Stimulated activated CD8-positive, alpha-beta memory T cell treated with anti-CD3 and anti-CD28 coated beads, Interleukin-4, amount 100 ng/mL, for 4 hours (primary cell): ENCODE measurements at places on chromosomes 12 and 14.

- DNase-seq = no peak
Measured at GRCh38 chr12:68733661-68734071, 12.3 kb upstream of the SLC35E3 start.

GRCh38 chr12:90188857-90189256 lies 480.2 kb upstream of the ATP2B1 start:
- no peak for DNase-seq

GRCh38 chr12:101819467-101819866 lies 11.3 kb downstream of the GNPTAB start:
- no peak for DNase-seq

- no peak for DNase-seq
Measured at GRCh38 chr12:25266497-25266896, 15.8 kb upstream of the KRAS start.

DNA sequence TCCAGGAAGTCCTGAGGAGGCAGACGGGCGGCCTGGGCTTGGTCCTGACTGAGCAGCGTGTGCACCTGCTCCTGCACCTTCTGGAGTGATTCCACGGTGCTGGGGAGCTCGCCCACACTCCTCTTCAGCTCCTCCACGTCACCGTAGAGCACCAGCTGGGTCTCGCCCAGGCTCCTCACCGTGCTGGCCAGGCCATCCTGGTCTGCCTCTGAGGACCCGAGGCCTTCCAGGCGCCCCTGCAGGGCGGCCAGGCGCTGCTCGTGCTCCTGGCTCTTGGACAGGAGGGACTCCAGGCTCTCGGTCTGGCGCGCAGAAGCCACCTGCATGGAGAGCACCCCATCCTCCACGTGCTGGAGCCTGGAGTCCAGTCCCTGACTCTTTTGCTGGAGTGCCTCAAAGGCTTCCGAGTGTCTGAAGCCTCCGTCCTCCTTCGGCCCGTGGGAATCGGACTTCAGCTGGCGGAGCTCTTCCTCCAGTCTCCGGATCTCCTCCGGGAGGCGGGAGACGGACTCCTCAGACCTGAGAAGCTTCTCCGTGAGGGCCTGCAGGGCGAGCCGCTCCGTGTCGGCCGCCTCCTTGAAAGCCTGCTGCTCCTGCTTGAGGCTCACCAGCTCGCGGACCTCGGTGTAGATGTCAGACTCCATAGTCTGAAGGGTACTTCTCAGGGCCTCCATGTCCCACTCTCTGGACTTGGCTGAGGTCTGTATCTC lies 8.4 kb downstream of the CKAP4 start:
- no peak for DNase-seq

GRCh38 chr12:29088611-29089219 lies 60.4 kb upstream of the FAR2 start:
- no peak for DNase-seq

- no peak for DNase-seq
Measured at GRCh38 chr12:27488479-27488878, 35.5 kb upstream of the PPFIBP1 start.

GRCh38 chr12:11307143-11307542 lies 3.1 kb downstream of the PRB4 start:
- no peak for DNase-seq

DNA sequence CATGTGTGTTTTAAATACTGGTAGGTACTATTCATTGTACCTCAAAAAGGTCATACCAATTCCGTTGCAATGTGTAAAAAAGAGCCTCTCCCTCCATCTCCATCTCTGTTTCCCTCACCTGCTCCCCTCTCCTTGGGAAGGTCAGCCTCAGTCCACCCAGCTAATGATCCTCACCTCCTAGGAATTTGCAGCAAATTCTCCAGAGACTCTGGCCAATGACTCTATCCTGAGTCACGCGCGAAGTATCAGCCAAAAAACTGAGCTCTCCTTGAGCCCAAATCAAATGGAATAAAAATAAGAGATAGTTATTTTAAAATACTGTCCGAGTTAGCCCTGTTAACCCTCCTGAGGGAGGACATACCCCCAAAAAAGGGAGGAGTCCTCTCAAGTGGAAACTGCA lies 148.4 kb downstream of the DPF3 start:
- no peak for DNase-seq

GRCh38 chr14:51458563-51458955 lies 193.2 kb upstream of the FRMD6 start:
- DNase-seq = no peak

DNA sequence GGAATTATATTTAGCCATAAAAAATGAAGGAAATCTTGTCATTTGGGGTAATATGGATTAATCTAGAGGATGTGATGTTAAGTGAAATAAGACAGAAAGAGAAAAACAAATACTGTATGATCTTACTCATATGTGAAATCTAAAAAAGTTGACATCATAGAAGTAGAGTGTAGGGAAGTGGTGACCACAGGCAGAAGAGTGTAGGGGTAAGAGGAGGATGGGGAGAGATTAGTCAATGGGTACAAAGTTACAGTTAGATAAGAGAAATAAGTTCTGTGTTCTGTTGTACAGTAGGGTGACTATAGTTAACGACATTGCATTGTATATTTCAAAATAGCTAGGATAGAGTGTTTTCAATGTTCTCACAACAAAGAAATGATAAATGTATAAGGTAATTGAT lies 87.0 kb downstream of the TSHR start:
- DNase-seq = no peak

DNA sequence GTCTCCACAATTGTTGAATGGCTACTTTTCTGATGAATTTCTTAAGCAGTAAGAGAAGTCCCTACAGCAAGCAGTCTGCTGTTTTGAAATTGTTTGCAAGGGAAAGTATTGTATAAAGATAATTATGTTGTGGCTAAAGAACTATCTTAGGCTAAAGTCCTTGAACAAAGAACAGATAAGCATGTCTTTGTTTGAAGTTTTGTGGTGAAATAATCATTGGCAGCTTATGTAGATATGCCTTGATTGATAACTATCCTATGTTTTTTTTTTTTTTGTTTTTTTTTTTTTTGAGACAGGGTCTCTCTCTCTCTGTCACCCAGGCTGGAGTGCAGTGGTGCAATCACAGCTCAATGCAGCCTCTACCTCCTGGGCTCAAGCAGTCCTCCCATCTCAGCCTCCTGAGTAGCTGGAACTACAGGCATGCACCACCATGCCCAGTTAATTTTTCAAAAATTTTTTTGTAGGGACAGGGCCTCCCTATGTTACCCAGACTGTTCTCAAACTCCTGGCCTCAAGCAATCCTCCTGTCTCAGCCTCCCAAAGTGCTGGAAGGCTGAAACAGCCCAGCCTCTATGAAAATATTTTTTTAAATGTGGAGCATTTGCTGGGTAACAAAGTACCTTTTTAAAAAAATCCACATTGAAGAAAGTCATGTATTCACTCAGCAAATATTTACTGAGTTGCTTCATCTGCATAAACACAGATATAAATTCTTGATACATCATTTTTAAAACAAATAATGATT lies 80.8 kb downstream of the LLPH start:
- DNase-seq = no peak

DNA sequence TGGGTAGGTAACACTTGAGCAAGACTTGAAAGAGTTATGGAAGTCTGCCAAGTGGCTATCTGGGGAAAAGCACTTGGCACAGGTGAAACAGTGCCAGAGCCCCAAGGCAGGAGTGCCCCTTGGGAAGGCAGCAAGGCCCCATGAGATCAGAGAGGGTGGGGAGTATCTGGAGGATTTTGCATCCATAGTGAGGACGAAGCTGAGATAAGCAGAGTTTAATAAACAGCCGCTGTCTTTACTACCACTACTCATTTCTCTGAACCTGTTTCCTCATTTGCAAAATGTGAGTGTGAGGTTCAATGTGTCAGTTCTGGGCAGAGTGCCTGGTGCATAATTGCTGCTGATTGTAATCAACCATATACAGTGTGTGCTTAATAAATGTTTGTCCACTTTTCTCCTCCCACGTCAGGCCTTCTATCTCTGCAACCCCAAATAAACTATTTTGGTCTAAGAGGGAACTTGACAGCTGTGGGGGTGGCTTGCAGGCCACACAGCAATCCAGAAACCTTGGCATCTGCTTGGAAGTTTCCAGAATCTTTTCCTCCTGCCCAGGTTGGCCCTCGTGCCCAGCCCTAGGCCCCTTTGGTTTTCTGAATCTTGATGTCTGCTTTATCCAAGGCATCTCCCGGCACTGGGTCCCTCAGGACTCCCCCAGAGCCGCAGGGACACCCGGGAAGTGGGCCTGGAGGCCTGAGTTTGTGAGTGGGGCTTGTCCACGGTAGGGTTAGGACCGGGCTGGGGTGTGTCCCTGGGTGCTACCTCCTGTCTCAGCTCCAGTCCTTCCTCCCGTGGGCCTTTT lies 4.5 kb downstream of the ABCB9 start:
- DNase-seq = no peak

GRCh38 chr14:38505973-38506249 lies 250.0 kb upstream of the CLEC14A start:
- DNase-seq = no peak

DNA sequence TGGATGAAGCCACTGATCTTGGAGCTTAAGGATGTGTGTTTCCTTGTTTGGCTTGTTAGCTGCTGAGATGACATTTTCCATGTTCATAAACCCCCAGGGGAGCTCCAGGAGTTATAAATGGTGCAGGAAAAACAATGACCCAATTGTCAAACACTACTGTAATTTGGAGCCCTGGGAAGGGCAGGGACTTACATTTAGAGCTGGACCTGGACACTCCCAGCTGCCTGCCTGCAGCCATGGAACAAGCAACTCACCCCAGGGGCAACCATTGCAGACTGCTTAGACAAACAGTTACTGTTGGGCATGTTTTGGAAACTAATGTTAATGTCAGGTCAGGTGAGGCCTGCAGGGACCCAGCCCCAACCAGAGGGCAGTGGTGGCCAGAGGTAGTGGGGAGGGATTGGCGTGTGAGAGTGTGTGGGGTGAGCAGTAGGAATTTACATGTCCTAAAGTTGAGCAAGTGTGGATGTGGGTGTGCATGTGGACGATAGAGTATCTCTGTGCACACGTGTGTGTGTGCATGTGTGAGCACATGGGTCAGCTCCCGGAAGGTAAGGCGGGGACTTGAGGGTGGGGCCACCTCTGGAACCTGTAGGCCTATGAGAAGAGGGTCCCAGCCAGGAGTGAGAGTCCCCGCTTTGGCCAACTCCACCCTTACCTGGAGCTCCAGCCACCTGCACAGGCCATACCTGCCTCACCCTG lies 86.4 kb upstream of the NOS1 start:
- no peak for DNase-seq

DNA sequence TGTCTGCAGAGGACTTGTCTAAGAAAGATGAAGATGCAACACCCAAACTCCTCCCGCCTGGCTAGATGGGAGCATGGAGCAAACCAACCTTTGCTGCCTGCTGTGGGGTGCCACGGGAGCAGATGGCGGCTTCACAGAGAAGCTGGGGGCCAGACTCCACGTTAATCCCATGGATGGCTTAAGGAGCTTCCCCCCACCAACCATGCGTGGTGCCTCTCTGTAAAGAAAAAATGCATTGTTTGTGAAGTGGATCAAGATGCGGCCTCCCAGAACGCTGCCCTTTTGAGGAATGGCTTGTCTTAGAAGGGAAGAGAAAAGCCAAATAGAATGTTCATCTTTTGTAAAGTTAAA lies 15.6 kb downstream of the MVK start:
- DNase-seq = no peak

DNA sequence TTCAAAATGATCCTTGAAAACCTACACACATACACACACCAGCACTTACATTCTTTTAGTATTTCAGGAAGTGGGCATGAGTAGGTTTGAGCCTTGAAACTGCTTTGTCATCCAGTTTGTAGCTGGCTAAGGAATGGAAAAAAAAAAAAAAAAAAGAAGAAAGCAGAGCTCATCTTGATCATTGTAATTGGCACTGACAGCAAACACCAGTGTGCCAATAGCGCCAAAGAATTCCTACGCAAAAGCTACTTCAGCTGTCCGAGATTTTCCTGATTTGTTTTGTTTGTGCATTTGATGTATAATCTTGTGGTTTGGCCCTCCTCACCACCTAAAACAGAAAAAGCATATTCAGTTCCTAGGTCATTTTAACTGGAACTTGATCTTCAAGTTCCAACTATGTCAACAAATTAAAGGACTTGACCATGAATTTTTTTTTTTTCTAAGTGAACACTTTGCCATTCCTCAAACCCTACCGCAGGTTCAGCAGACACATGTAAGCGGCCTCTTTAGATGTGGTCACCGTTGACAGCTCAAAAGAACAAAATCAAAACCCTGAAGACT lies 57.3 kb downstream of the FLRT2 start:
- no peak for DNase-seq

DNA sequence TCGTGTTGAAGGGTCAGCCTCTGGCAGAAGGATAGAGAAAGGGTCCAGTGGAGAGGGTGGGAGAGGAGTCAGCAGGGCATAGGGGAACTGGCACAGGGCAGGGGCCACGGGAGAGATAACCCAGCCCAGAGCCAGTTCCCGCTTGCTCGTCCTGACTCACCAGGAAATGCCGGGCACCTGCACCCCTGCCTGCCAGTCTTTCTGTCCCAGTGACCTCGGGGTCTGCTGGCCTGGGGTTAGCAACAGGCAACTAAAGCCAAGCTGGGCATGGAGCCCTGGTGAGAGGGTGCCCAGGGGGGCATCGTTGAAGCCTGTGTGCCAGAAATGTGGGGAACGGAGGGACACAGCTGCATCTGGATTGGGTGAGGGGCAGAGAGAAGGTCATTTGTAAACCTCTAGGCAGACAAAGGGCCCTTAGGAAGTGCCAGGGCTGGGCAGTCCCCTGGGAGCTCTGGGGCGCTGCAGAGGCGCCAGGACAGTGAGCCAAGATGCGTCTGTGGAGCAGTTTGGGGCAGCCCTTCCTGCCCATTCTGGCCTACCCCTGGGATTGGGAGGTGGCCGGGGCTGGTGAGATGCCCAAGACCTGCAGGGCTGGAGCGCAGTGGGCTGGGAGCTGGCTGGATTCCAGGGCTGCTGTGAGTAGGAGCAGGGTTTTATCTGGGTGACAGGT lies 5.5 kb downstream of the TNFAIP2 start:
- DNase-seq = no peak

DNA sequence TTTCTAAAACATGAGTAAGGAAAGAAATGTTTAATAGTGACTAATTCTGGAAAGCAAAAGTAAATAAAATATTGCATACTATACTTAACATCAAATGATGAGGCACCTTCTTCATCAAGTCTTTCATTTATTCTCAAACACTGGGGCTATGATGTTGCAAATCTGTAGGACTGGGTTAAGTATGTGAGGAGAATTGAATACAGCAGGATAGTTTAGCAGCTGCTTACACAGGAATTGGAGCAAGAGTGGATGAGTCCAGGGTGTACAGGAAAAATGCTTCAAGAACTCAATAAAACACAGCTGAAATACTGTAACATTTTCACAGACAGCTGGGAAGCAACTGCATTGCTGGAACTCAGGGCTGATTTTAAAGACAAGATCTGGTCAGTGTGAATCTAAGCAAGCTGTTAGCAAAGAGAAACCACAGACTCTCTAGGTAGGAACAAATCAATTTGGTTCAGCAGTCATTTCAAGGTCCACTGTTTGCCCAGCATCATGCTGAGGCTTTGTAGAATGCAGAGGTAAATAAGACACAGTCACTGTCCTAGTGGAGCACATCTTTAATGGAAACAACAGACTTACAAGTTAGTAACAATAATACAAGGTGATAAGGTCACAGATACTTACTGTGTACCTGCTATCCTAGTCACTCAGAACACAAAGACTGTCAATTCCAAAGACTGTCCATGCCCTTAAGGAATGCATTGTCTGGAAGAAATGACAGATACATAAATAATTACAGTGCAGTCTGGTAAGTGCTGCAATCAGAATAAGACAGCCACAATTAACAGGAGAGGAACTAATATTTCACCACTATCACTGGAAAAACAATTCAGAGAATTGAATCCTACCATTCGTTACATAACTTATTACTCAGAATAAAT lies 96.8 kb upstream of the DACT1 start:
- no peak for DNase-seq
